ENCODE measurements at places on chromosomes 5 and 9.
A peak's percentile ranks its signal among the peaks of the same experiment; 100 is the strongest.

- H3K27me3 ChIP-seq: peaks cover 35% of the 10 kb centered on the region
- no peak overlapping the region for H3K4me3 ChIP-seq
- H3K27ac ChIP-seq: no peak overlapping the region
- no peak for DNase-seq
- no peaks in the 10 kb centered on the region for H3K36me3 ChIP-seq
- H3K4me1 ChIP-seq: peaks cover 29% of the 10 kb centered on the region
These were observed 3.2 kb downstream of the NEURL1B start for GRCh38 chr5:172644266-172644665.

- H3K36me3 ChIP-seq: peaks cover 20% of the 10 kb centered on the region
- no peaks in the 10 kb centered on the region for H3K27me3 ChIP-seq
- H3K4me3 ChIP-seq: no peak overlapping the region
- H3K27ac ChIP-seq: no peak overlapping the region
These were observed 25.6 kb downstream of the TMEFF1 start for GRCh38 chr9:100498592-100498991.

- H3K4me1 ChIP-seq: peaks cover 4% of the 10 kb centered on the region
- no peak for DNase-seq
- no peaks in the 10 kb centered on the region for H3K36me3 ChIP-seq
- H3K4me3 ChIP-seq: peak within 1 kb of the TSS; percentile 57
These were observed at the start of gene ESM1 for GRCh38 chr5:54985301-54986268. Gene ESM1, minus strand, starts transcription at chr5:54985593. Its CDS starts 76 bp downstream, at chr5:54985517.

DNA sequence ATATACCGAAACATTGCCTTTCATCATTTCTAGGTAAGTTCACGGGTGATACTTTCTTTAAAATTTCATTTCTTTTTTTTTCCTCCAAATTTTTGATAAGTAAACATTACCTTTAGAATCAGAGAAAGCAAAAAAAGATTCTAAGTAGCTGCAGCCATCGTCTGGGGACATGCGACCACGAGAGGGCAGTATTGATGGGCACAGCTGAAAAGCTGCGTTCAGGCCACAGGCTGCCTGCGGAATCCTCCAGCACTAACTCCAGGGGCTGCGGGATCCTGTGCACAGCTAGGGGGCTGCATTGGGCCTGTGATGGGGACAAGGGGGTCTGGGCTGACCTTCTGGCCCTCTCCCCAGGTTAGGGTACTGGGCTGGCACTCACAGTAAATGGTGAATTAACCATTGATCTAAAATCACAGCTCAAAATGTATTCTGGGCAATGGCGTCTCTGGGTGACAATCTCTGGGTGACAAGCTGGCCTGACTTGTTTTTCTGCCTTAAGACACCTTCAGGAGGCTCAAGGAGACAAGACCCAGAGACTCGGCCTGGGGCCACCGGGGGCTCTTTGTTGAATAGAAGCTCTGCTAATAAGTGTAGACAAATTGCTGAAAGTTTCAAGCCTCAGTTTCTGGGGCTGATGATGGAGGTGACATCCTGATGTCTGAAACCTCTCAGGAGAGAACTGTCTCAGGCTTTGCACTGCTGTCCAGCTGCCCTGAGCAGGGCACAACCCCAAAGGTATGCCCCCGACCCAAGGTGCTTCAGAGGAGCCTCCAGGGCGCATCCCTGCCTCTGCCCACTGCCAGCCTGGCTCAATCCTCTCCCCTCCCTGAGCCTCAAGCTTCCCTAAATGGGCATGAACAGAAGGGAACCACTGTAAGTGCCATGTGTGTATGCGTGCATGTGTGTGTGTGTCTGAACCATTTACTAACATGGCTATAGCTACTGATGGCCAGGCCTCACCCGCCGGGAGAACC is 44.3 kb upstream of the SARDH start:
- DNase-seq: no peak
- peaks cover 12% of the 10 kb centered on the region for H3K4me1 ChIP-seq
- no peaks in the 10 kb centered on the region for H3K27me3 ChIP-seq
- peak overlapping the region; percentile 85 for H3K27ac ChIP-seq
- peaks cover 5% of the 10 kb centered on the region for H3K36me3 ChIP-seq
